ENCODE measurements at places on chromosomes 12 and 14.

- no peak for DNase-seq
Observed at GRCh38 chr14:60510254-60510950, 1.5 kb downstream of the SIX6 start.

GRCh38 chr14:104318558-104319490, 180.4 kb downstream of the KIF26A start:
- no peak for DNase-seq

GRCh38 chr14:21192447-21192822, 36.6 kb upstream of the OR5AU1 start:
- DNase-seq, result no peak

DNA sequence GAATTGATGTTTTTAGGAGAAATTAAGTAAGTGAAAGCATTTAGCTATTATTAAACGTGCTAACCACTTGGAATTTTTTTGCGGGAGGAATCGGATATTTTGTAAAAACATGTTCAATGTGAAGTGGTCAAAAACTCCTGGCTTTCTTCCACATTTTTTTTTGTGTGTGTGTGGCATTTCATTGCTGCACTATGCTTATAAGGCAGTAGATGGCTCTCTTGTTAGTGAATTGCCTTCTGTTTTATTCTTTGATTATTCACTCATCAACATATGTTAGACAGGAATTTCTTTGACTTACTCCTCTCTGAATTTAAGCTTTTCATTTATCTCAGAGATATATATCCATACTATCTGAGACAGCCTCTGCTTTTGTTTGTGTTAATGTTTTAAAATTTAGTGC, 71.3 kb downstream of the DERA start:
- peak; percentile 28 for DNase-seq

DNA sequence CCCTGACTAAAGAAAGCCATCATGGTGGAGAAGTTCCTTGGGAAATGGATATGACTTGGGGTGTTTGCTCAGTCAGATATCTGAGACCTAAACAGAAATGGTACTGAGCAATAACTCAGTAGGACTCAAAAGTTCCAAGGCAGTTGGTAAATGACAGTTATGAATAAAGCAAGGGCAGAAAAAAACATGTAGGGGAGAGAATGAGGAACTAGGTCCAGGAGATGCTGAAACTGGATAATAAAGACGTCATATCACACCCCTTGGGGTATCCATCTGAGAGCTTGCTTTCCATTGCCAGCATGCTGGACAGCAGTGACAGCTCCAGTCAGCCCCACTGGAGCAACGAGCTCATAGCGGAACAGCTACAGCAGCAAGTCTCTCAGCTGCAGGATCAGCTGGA, 37.5 kb downstream of the RPGRIP1 start:
- peak; percentile 43 for DNase-seq

DNA sequence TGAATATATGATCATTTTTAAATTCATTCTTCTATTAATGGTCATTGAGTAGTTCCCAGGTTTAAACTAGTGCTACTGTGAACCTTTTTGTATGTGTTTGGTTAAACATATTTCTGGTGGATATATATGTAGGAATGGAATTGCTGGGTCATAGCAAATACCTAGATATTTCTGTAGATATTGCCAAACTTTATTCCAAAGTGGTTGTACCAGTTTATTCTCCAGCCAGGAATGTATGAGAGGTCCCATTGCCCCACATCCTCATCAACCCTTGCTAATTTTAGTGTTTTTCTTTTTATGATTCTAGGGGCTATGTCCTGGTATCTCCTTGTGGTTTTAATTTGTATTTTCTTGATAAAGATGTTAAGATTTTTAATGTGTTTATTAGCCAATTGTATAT, 3.1 kb downstream of the VEZT start:
- DNase-seq, result no peak

DNA sequence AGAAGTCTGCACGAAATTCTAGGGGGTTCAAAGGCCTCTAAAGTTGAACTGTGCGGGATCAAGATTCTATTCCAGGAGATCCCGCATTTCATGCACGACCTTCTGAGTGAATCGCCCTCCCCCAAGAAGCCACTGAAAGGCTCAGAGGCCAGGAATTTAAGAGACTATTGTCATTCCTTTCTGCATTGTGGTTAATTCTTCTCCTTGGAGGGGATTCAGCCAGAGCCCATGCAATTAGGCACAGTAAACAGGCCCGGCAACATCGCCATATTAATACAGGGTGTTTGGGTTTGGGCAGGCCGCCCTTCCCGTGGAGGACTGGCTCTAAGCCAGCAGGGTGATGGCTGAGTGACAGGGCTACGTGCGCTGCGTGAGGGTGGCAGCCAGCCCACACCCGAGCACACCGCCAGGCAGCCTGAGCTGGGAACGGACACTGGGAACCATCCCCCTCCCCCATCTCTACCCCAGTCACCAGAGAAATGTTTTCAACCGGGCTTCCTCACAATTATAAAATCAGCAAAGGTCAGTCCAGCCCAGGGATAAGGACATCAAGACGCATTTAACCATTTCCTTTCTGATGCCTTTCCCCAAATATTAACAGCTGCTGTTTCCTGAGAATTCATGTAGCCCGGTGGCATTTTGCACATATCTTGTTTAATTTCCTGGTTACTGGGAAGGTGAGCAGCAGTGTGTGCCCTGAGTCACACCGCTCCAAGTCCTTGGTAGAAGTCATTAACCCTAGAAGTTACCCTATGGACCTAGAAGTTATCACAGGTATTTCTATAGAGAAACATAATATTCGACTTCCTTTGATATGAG, 12.5 kb downstream of the EGLN3 start:
- no peak for DNase-seq

GRCh38 chr14:77053046-77053841, 24.7 kb upstream of the IRF2BPL start:
- DNase-seq, result peak; percentile 84

GRCh38 chr12:128970941-128971340, 117.7 kb downstream of the GLT1D1 start:
- no peak for DNase-seq

GRCh38 chr12:1766110-1766509, 54.3 kb upstream of the LRTM2 start:
- no peak for DNase-seq

GRCh38 chr12:19144985-19145384, 15.5 kb downstream of the PLEKHA5 start:
- no peak for DNase-seq

DNA sequence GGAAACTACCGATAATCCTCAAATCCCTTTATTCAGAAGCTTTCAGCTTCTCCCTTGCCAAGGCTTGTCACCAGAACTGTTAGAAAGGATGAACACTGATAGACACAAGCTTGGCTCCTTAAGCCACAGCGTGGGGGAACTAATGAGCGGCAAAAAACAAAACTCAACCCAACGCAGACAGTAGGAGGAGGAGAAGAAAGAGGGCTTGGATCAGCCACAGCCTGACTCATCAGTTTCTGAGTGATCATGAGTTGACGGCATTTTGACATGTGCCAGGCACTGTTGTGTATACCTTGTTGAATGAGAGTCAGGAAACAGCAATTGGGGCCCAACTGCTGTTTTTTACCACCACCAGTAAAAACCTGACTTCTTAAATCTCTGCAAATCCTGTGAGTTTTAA, 23.7 kb downstream of the PLXNC1 start:
- no peak for DNase-seq
